ENCODE measurements at places on chromosomes 6 and 20.

- DNase-seq, result no peak
Observed at GRCh38 chr6:143578054-143578453, 66.5 kb upstream of the FUCA2 start.

- DNase-seq, result peak; percentile 15
Observed at GRCh38 chr6:26420688-26421171, 18.7 kb downstream of the BTN3A1 start.

- peak; percentile 60 for DNase-seq
Observed at GRCh38 chr6:156686301-156686994, 90.7 kb upstream of the ARID1B start.

- DNase-seq, result no peak
Observed at GRCh38 chr6:129476810-129477209, 233.2 kb downstream of the ARHGAP18 start.

GRCh38 chr6:87391334-87391733 lies 16.4 kb upstream of the CFAP206 start:
- DNase-seq, result peak; percentile 41

DNA sequence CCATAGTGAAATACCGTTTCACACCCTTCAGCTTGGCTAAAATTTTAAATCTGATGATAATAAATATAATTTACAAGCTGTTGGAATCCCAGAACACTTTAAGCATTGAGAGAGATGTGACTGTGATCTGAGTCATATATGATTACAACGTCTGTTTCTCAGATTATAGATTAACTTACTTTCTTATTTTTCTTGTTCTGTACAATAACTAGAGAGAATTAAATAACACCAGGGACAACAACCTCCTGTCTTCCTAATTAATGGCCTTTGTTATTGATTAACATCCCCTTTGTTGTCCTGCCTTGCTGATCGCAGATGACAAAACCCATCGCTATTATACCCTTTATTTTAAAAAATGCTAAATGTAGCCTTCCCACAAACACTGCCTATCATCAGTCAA lies 87.8 kb upstream of the EZR start:
- no peak for DNase-seq

- DNase-seq, result no peak
Observed at GRCh38 chr20:10508468-10509251, 73.6 kb downstream of the SLX4IP start.

- no peak for DNase-seq
Observed at GRCh38 chr6:25995507-25995906, 32.9 kb downstream of the TRIM38 start.

- DNase-seq, result peak; percentile 94
Observed at GRCh38 chr6:168355716-168356522, 36.3 kb upstream of the DACT2 start.

- no peak for DNase-seq
Observed at GRCh38 chr6:137352859-137353258, 133.7 kb upstream of the IFNGR1 start.

GRCh38 chr6:39926668-39927067 lies 7.6 kb downstream of the MOCS1 start:
- no peak for DNase-seq

DNA sequence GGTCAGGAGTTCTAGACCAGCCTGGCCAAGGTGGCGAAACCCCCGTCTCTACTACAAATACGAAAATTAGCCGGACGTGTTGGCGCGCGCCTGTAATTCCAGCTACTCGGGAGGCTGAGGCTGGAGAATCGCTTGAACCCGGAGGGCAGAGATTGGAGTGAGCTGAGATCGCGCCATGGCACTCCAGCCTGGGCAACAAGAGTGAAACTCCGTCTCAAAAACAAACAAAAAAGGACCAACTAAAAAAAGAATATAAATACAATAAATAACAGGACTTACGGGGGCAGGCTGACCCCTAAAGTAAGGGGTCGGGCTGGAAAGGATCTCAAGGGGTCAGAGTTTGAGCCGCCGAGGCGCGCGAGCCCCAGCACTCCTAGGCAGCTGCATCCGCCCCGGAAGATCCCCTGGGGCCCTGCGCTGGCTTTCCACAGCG lies 509 bp upstream of the TPD52L2 start:
- no peak for DNase-seq

DNA sequence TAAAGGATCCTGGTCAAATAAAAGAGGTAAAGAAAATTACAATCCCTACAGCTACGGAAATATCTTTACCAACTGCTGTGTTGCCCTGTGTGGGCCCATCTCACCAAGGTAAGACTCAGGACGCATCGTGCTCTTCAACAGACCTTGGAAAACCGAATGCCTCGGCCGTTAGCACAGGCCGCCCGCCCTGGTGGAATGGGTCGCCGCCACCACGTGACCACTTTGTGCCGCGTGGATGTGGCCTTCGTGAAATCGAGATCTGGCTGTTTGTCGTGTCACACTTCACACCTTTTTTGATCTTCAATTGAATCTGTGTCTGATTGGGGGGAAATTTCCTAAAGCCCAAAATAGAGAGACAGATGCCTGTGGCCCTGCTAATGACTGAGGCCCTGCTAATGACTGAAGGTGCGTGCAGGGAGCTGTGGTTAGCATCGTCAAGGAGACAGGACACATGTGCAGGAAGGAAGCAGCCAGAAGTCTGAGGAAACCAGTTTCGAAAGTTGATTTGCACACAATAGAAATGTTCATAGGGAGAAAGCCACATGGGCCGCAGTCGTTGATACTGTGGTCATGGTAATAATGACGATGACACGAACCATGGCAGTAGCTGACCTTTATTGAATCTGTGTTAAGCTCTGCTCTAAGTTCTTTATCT lies 175.7 kb upstream of the SNX9 start:
- no peak for DNase-seq

GRCh38 chr6:54125493-54125892 lies 14.2 kb downstream of the MLIP start:
- DNase-seq, result no peak

- no peak for DNase-seq
Observed at GRCh38 chr6:31752739-31753319, 9.6 kb upstream of the SAPCD1 start.

DNA sequence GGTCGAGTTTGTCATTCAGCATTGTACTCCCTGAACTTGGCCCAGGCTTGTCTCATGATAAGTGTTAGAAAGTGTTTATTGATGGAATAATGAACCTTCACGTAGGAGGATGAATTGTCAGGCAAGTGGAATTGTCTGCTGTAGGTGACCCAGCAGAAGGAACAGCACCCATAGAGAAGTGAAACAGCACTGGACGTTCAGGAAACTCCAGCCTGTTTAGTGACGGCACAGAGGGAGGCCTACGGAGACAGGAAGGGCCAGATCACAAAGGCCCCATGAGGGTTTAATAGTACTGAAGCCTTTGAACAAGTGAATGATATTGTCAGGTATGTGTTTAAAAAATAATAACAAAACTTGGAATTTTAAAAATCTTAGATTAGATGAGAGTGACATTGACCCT lies 2.9 kb downstream of the STX11 start:
- no peak for DNase-seq

- peak; percentile 13 for DNase-seq
Observed at GRCh38 chr6:4647414-4648365, 128.5 kb upstream of the CDYL start.

- DNase-seq, result no peak
Observed at GRCh38 chr20:21182832-21183563, 57.1 kb downstream of the KIZ start.

DNA sequence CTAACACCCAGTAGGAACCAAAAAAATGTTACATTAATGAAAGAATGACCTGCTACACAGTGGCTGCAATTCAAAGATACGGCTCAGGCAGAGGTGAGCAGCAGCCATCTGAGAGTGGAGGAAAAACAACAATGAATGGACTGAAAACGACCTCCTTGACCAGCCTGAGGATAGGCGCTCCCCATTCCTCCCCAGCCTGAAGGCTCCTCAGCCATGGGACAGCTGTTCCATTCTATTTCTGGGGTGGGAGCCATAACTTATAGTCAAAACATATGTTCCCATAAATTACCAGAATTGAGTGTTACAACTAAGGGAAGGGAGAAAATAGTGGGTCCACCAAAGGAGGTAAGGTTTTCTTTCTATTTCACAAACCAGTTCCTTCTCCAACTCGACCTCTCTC lies 27.2 kb downstream of the FYN start:
- no peak for DNase-seq

DNA sequence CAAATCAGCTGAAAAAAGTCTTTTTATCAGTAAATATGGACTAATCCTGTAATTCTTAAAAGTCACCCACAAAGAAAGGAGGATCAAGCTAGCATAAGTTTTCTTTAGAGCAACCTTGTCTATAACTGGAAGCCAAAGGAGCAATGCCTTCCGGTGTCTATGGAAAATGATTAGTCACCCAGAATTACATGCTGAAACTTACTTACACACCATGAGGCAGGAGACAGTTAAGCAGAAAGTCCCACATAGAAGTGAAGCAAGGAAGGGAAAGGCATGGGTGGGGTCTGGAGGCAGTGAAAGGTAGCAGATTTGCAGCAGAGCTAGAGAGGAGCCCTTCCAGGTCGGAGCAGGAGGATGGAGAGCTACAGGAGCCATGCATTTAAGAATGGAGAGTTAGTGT lies 153.7 kb upstream of the RIPOR2 start:
- DNase-seq, result no peak

GRCh38 chr6:115617031-115617430 lies 443.7 kb downstream of the FRK start:
- DNase-seq, result no peak

- DNase-seq, result no peak
Observed at GRCh38 chr6:2485116-2485515, 239.7 kb upstream of the GMDS start.

GRCh38 chr20:4041748-4042411 lies 26.5 kb upstream of the RNF24 start:
- no peak for DNase-seq

DNA sequence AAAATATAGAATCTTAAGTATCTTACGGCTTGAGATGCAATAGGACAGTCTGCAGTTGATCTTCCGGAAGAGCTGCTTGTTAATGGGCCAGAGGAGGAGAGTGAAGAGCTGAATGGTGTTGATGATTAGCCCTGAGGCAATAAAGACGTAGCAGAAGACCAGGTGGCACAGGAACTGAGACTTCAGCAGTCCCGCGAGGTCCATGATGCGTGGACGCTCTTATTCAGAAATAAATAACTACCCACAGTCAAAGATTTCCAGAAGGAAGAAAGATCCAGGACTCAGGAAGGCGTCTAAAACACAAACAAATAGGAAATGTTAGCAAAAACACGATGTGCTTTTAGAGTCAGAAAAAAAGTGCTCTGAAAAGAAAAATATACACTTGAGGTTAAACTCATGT lies 41.9 kb downstream of the AGPAT4 start:
- DNase-seq, result no peak

All from HuH-7.5 (cell line).